ENCODE measurements at places on chromosomes 6 and 20.

GRCh38 chr6:109050447-109051102 is 44.1 kb downstream of the SESN1 start:
- DNase-seq, result no peak

GRCh38 chr6:134074151-134075055 is 22.0 kb upstream of the SLC2A12 start:
- peak; percentile 57 for DNase-seq

DNA sequence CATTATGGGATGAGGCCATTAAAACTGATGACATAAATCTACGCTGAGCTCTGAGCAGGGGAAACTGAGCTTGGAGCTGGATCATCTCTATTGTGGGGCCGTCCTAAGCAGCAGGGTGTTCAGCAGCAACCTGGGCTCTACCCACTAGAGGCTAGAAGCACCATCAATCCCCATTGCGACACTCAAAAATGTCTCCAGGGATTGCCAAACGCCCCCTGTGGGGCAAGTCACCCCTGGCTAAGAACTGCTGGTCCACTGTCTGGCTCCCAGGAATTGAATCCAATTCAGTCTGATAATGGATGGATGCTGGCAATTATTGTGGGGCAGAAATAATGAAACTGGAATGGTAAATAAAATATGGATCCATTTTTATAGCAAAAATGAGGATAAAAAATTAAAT is 38.2 kb downstream of the PMEPA1 start:
- no peak for DNase-seq

- no peak for DNase-seq
Observed at GRCh38 chr6:1686117-1687098, 76.7 kb downstream of the FOXC1 start.

All from neural crest cell (in vitro differentiated cells).